ENCODE measurements at places on chromosomes 6 and 20. TPM values are rescaled to one million over a fixed set of nuclear protein-coding genes. Genes with fewer than 3 reads are reported as not detected.

Gene TPD52L2
- polyA plus RNA-seq: 12.3 TPM

Gene PRDM1
- polyA plus RNA-seq: 0.47 TPM

Gene RPS10
- 920 TPM for polyA plus RNA-seq

Gene MAP7
- 8.1 TPM for polyA plus RNA-seq

Gene DZANK1
- 0.33 TPM for polyA plus RNA-seq

Gene SDCBP2
- 6.1 TPM for polyA plus RNA-seq

Gene SCUBE3
- polyA plus RNA-seq: 0.06 TPM

Gene STMND1
- 0.05 TPM for polyA plus RNA-seq

Gene TCF15
- not detected for polyA plus RNA-seq

Gene AGPAT4
- polyA plus RNA-seq: 0.44 TPM

Gene APMAP
- 257 TPM for polyA plus RNA-seq

Gene TAP2
- 14.9 TPM for polyA plus RNA-seq

Gene GSTA3
- not detected for polyA plus RNA-seq

Gene PI3
- not detected for polyA plus RNA-seq

Gene BMP6
- 3.8 TPM for polyA plus RNA-seq

Gene SIRPD
- polyA plus RNA-seq: not detected

Gene GCNT2
- polyA plus RNA-seq: 4.3 TPM

Gene BCAS1
- 0.02 TPM for polyA plus RNA-seq

Gene LRP11
- 3.4 TPM for polyA plus RNA-seq

Gene RAET1L
- polyA plus RNA-seq: not detected

Gene DDAH2
- polyA plus RNA-seq: 19.8 TPM

Gene TLDC2
- 0.08 TPM for polyA plus RNA-seq

Gene MTFR2
- 0.31 TPM for polyA plus RNA-seq

Gene EBF4
- 4.0 TPM for polyA plus RNA-seq

Gene TMC2
- not detected for polyA plus RNA-seq

Gene DYNLT2
- polyA plus RNA-seq: 0.37 TPM

Gene C6orf141
- polyA plus RNA-seq: 0.43 TPM

Gene MRPL18
- 61.9 TPM for polyA plus RNA-seq

Gene CFAP61
- not detected for polyA plus RNA-seq

Gene PDYN
- not detected for polyA plus RNA-seq

Gene PLAGL1
- polyA plus RNA-seq: 1.4 TPM

Gene MAP3K5
- polyA plus RNA-seq: 5.7 TPM

Gene RHAG
- not detected for polyA plus RNA-seq

Gene MUCL3
- polyA plus RNA-seq: not detected

Gene DACT2
- polyA plus RNA-seq: 0.25 TPM

Gene GNMT
- polyA plus RNA-seq: 163 TPM

Gene PPDPF
- 196 TPM for polyA plus RNA-seq

Gene POPDC3
- not detected for polyA plus RNA-seq

Gene WFDC10B
- polyA plus RNA-seq: not detected

Gene PAX1
- polyA plus RNA-seq: not detected

Gene HLA-DOA
- 1.9 TPM for polyA plus RNA-seq

Gene RSPH9
- 0.09 TPM for polyA plus RNA-seq

Gene CLPSL1
- not detected for polyA plus RNA-seq

Gene FBXO30
- polyA plus RNA-seq: 1.6 TPM

Gene ATP9A
- polyA plus RNA-seq: 5.1 TPM

Gene SULF2
- polyA plus RNA-seq: 8.1 TPM

Gene FAM184A
- polyA plus RNA-seq: 2.5 TPM

Gene ANKRD66
- polyA plus RNA-seq: not detected

Gene FOXC1
- polyA plus RNA-seq: 0.08 TPM

Gene SIRPG
- polyA plus RNA-seq: 0.71 TPM

Gene TRIM31
- polyA plus RNA-seq: 1.3 TPM

Gene TNF
- 0.06 TPM for polyA plus RNA-seq

Gene TXLNB
- polyA plus RNA-seq: not detected

Gene ADGRB3
- polyA plus RNA-seq: 0.21 TPM

Gene LRFN2
- not detected for polyA plus RNA-seq

Gene HM13
- 102 TPM for polyA plus RNA-seq

Gene HCK
- polyA plus RNA-seq: 1.8 TPM
